ENCODE measurements at places on chromosomes 13 and 19.

DNA sequence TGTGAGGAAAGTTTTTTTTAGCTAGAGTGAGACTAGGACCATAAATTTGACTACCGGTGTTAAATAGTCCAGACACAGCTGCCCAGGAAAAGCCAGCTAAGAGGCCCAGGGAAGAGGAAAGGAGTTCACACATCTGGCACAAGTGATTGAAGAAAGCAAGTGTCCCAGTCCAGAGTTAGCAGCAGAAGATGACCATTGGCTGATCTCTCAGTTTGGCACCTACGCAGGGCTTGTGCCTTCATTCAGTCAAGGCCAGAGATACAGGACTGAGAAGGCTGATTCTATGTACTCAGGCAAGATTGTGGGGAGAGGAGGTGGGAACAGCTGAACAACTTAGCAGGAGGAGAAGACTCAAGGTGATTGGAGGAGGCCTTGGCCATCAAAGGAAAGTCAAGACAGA is 575.0 kb upstream of the KLF12 start:
- no peak for DNase-seq

- DNase-seq, result no peak
Observed at GRCh38 chr13:40384976-40385857, 281.2 kb downstream of the FOXO1 start.

- DNase-seq, result no peak
Observed at GRCh38 chr13:46341112-46341711, 45.8 kb downstream of the RUBCNL start.

GRCh38 chr19:32258167-32258566 is 87.2 kb upstream of the ZNF507 start:
- DNase-seq, result no peak

DNA sequence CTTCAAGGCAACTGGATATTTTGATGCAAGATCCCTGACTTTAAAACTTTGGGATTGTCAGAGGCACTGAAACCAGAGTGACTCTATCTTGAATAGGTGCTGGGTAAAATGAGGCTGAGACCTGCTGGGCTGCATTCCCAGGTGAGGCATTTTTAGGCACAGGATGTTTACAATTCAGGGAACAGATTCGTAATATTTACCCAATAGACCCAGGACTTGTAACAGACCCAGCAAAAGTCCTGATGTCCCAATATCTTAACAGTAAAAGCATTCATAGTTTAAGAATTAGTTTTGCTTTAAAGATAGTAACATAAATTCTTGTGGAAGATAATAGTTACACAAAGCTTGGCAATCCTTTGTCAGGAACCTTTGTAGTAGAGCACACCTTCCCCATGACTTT is 166.2 kb downstream of the FGF14 start:
- DNase-seq, result no peak

GRCh38 chr13:97961340-97961739 is 7.9 kb downstream of the IPO5 start:
- no peak for DNase-seq

GRCh38 chr13:85900521-85900920 is 101.3 kb upstream of the SLITRK6 start:
- no peak for DNase-seq

DNA sequence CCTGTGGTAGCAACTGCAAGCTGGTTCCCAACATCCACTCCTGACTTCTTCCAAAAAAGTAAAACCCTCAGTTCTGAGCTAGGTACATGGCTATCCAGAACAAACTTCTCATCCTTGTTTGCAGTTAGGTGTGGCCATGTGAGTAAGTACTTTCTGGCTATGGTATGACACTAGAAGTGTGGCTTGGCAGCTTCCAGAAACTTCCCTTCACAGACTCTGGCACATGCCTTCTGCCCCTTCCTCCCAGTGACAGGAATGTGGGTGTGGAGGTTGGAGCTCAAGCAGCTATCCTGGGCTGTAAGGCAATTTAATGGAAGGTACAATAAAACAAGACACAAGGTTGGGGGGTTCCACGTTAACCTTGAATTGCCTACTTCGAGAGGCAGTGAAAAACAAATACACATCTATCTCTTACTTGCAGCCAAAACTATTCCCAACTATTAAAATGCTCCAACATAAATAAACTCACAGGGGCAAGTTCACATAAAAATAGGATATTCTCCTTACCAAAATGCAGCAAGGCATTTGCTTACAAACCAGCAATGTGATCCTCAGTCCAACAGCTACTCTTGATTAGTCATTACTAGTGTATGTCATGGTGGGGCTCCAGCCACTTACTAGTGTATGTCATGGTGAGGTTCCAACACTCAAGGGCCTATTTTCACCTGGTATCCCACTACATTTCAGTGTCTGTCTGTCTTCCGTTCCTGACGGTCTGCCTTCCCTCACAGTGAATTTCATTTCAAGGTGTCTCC is 3.1 kb downstream of the SMG9 start:
- no peak for DNase-seq

DNA sequence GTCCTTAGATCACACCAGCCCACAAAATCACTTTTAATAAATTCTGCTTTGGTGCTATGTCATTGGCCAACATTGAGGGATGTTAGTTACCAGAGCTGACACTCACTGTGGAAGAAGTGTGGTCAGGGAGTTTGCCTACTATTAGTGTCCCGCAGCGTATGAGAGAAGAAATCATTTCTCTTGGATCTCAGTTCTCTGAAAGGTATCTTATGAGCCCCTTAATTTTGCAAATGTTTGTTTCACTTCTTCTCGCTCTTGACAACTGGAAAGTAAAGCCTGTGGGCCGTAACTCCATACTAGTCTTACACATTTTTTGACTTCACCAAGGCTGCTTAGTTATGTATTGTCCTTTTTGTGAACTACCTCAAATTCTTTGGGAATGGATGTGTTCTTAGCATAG is 80.9 kb downstream of the FLT1 start:
- DNase-seq, result no peak

- no peak for DNase-seq
Observed at GRCh38 chr13:70864731-70865130, 756.5 kb upstream of the KLHL1 start.

DNA sequence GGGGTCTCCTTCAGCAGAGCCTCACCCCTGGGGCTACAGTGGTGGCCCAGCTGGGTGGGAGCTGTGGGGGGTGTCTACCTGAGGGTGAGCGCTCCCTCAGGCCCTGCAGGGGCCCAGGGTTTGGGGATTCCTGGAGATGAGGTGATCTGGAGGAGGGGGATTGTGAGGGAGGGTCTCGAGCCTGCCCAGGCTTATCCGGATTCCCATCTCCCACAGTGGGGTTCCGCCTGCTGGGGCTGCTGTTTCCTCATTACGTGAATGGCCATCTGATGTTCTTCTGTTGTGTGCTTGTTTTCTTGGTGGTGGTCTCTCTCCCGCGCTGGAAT is 4.4 kb downstream of the PPP1R37 start:
- no peak for DNase-seq

GRCh38 chr13:114286808-114287207 is 5.4 kb downstream of the UPF3A start:
- no peak for DNase-seq

GRCh38 chr19:15294561-15294990 is 37.8 kb downstream of the BRD4 start:
- no peak for DNase-seq

DNA sequence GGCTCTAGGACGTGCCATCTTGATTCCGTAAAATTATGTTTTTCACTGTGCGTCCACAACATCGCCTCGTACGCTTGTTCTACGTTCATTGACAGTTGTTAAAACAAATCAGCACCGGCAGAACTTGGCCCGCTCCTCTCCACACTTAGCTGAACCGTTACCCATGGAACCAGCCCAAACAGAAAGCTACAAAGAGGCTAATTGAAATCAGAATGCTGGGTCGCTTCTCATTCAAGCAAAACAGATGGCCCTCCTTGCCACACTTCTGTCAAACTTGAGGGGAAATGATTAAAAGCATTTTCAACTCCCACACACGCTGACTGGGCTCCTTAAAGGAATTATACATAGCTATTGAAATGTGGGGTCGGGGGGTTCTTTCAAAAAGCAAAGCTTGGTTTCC is 71.6 kb downstream of the TM9SF2 start:
- no peak for DNase-seq

Data from activated CD4-positive, alpha-beta T cell treated with anti-CD3 and anti-CD28 coated beads, Interleukin-2, amount 50 U/mL, for 4 hours (primary cell).